ENCODE measurements at places on chromosomes 11 and 22. TPM values are rescaled to one million over a fixed set of nuclear protein-coding genes. Genes with fewer than 3 reads are reported as not detected.

The ZNF280A gene
- total RNA-seq = not detected

The SLC22A6 gene
- total RNA-seq = not detected

The CRYAB gene
- 50.5 TPM for total RNA-seq

The TMX2 gene
- total RNA-seq = 75.0 TPM

The TRIM29 gene
- total RNA-seq = not detected

The ZNF214 gene
- total RNA-seq = 5.8 TPM

The POLR3H gene
- total RNA-seq = 17.5 TPM

The NAGA gene
- total RNA-seq = 24.6 TPM

The GLYAT gene
- not detected for total RNA-seq

The MIAT gene
- total RNA-seq = 0.32 TPM

The CCDC73 gene
- total RNA-seq = not detected

The MS4A3 gene
- not detected for total RNA-seq

The WNT7B gene
- total RNA-seq = not detected

The IFITM2 gene
- 666 TPM for total RNA-seq

The RIC3 gene
- not detected for total RNA-seq

The PGA5 gene
- not detected for total RNA-seq

The KRTAP5-2 gene
- total RNA-seq = not detected

The EHF gene
- total RNA-seq = not detected

The OR4A16 gene
- not detected for total RNA-seq

The PANX2 gene
- total RNA-seq = 0.65 TPM

The FOSL1 gene
- total RNA-seq = 37.7 TPM

The IL17REL gene
- total RNA-seq = not detected

The SYT9 gene
- not detected for total RNA-seq

The OR5T3 gene
- not detected for total RNA-seq

The ART1 gene
- total RNA-seq = not detected

The CD3E gene
- total RNA-seq = not detected

The SLC37A2 gene
- total RNA-seq = 0.18 TPM

The NXPE2 gene
- not detected for total RNA-seq

The KCNK4 gene
- total RNA-seq = not detected

The USP2 gene
- total RNA-seq = not detected

The OR51E2 gene
- total RNA-seq = not detected

The WNT11 gene
- total RNA-seq = not detected

The SPI1 gene
- not detected for total RNA-seq

The SHANK2 gene
- total RNA-seq = 0.49 TPM

The LRRC55 gene
- not detected for total RNA-seq

The TREH gene
- not detected for total RNA-seq

The CALCA gene
- not detected for total RNA-seq

The RBMXL2 gene
- not detected for total RNA-seq

The IGSF9B gene
- not detected for total RNA-seq

The KDM4E gene
- total RNA-seq = not detected

Measured in cardiac atrium fibroblast (primary cell).